ENCODE measurements at places on chromosomes 16 and 17. TPM values are rescaled to one million over a fixed set of nuclear protein-coding genes. Genes with fewer than 3 reads are reported as not detected.

SPATA32 gene
- 0.37 TPM for total RNA-seq

DOC2A gene
- not detected for total RNA-seq

B4GALNT2 gene
- total RNA-seq = 0.07 TPM

BTBD17 gene
- total RNA-seq = not detected

NOG gene
- total RNA-seq = not detected

HCRT gene
- total RNA-seq = 0.39 TPM

NOD2 gene
- 9.4 TPM for total RNA-seq

METTL2A gene
- total RNA-seq = 20.7 TPM

SLC5A10 gene
- not detected for total RNA-seq

GPR179 gene
- not detected for total RNA-seq

HOXB4 gene
- total RNA-seq = 9.0 TPM

TRPV3 gene
- total RNA-seq = 0.20 TPM

FSCN2 gene
- total RNA-seq = 0.37 TPM

TNRC6C gene
- total RNA-seq = 36.5 TPM

ABCA9 gene
- 0.54 TPM for total RNA-seq

NOS2 gene
- total RNA-seq = not detected

SLC26A11 gene
- total RNA-seq = 10.3 TPM

FOXF1 gene
- total RNA-seq = not detected

ARRB2 gene
- 335 TPM for total RNA-seq

HSPB9 gene
- not detected for total RNA-seq

CCDC200 gene
- 0.47 TPM for total RNA-seq

CRLF3 gene
- total RNA-seq = 60.7 TPM

TMEM208 gene
- 52.6 TPM for total RNA-seq

ELMO3 gene
- 8.0 TPM for total RNA-seq

TMEM106A gene
- total RNA-seq = 18.0 TPM

ASPA gene
- not detected for total RNA-seq

TCAP gene
- total RNA-seq = 1.7 TPM

TOP2A gene
- total RNA-seq = 270 TPM

CLCN7 gene
- total RNA-seq = 81.0 TPM

SLC12A3 gene
- total RNA-seq = not detected

RSAD1 gene
- total RNA-seq = 35.5 TPM

HBA1 gene
- total RNA-seq = not detected

MSLN gene
- not detected for total RNA-seq

CD300LB gene
- not detected for total RNA-seq

CES4A gene
- total RNA-seq = 54.4 TPM

KRTAP17-1 gene
- total RNA-seq = not detected

DNAH3 gene
- 0.10 TPM for total RNA-seq

CCL16 gene
- total RNA-seq = not detected

CTRB2 gene
- total RNA-seq = not detected

KRT14 gene
- not detected for total RNA-seq

PVALEF gene
- not detected for total RNA-seq

ZNF385C gene
- total RNA-seq = not detected

PROCA1 gene
- 7.1 TPM for total RNA-seq

KAT8 gene
- 53.5 TPM for total RNA-seq

All from T-helper 1 cell treated with Interleukin-12 subunit alpha and Interleukin-12 subunit beta and Interleukin-4 antibody, amounts not matched to agents 30 ng/mL and 1 ng/mL, for 36 hours (primary cell).